M059J (cell line): ENCODE measurements at places on chromosomes 3 and 15. TPM values are rescaled to one million over a fixed set of nuclear protein-coding genes. Genes with fewer than 3 reads are reported as not detected.

GRCh38 chr3:112761062-112761638 lies 85.5 kb downstream of the CD200R1L start:
- DNase-seq = no peak

DNA sequence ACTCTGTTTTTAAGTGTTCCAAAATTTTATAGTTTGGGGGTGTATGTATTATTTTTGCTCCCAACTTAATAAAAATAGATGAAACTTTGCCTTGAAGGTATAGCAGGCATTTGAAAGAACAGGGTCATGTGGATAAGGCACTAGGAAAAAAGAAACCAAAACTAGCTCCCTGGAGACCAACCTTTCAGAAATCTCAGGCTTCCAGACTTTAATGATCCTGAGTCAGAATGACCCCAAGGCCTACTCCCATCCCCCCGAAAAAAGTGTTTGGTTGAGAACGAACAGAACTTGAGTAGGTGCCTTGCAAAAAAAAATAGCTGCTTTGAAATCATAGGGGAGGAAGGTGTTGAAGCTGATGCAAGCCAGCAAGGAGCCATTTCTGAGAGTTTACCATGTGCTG lies 309.5 kb downstream of the THSD4 start:
- peak; percentile 54 for DNase-seq

MOBP gene
- total RNA-seq = not detected in 2 replicates

ESYT3 gene
- 0.15 and 0.52 TPM in 2 replicates for total RNA-seq

DNA sequence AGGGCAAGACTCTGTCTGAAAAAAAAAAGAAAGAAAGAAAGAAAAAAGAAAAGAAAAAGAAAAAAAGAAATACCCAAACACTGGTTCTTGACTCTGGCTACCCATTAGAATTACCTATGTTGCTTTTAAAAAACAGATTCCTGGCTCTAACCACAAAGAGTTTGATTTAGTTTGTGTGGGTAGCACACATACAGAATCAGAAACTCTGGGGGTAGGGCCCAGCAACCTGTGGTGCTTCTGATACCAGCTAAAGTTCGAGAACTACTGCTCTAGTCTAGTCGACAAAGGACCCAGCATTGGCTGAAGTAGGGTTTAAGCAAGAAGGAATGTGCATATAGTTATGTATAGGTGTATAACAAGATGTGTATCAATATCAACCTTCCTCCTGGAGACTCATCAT lies 392.7 kb downstream of the EFHB start:
- DNase-seq = no peak

GRCh38 chr3:142929109-142929508 lies 34.4 kb downstream of the PAQR9 start:
- peak; percentile 49 for DNase-seq
